ENCODE measurements at places on chromosomes 4 and X.
A peak's percentile ranks its signal among the peaks of the same experiment; 100 is the strongest.

DNA sequence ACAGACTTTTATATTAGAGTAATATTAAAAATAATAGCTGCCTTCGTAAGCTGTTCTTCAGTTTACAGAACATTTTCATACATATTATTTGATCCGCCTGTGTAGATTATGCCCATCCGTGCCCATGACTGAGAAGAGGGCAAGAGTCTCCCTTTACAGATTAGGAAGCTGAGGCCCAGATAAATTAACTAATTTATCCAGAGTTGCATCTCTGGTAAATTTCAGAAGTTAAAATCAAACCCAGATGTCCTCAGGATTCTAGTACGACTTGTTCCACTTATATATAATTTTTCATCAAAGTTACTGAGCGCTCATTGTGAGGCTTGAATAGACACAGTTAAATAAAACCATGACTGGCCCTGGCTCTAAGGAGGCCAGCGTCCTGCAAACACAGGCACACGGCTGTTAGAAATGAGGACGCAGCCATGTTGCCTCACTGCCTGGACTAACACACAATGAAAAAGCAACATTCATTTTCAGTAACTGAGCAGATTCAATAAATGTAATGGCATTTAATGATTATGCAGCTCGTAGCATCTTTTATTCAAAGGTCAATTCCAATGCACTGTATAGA lies 148.0 kb downstream of the TENM3 start:
- no peak for DNase-seq

DNA sequence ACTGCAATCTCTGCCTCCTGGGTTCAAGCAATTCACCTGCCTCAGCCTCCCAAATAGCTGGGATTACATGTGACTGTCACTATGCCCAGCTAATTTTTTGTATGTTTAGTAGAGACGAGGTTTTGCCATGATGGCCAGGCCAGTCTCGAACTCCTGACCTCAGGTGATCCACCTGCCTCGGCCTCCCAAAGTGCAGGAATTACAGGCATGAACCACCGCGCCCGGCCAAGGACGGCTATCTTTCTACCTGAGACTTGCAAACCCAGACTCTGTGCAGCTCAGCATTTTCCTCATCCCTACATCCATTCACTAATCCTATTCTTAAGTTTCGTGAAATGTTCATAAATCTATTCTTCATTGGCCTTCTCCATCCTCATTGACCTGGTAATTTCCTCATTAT lies 330.0 kb downstream of the ANTXR2 start:
- no peak for DNase-seq

- no peak for DNase-seq
Measured at GRCh38 chr4:183094393-183095198, 4.5 kb upstream of the WWC2 start.

GRCh38 chrX:118566359-118566758 lies 70.7 kb downstream of the DOCK11 start:
- DNase-seq: no peak

- DNase-seq: peak; percentile 38
Measured at GRCh38 chr4:47490550-47490949, 5.5 kb downstream of the ATP10D start.

GRCh38 chr4:185810746-185811508 lies 1.1 kb downstream of the SORBS2 start:
- no peak for DNase-seq

GRCh38 chr4:70747874-70748273 lies 26.1 kb downstream of the RUFY3 start:
- no peak for DNase-seq

DNA sequence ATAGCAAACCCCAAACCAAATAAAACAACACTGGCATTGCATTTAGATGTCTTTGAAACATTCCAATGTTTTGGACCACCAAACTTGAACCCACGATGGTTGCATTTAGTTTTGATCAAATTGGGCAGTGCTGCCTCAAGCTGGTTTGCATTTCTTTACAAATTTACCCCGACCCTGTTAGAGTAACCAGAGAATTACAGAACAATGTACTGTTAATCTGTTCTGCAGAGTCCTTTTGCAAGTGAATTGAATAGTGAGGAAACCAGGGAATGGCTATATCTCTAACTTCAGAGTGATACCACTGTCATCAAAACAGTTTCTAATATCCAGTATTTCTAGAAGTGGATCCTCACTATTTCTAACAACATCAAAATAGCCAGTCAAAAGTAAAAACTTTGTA lies 49.5 kb upstream of the GYPA start:
- no peak for DNase-seq

All from T-helper 2 cell (primary cell).